ENCODE measurements at places on chromosomes 2 and 18. TPM values are rescaled to one million over a fixed set of nuclear protein-coding genes. Genes with fewer than 3 reads are reported as not detected.

GRCh38 chr2:167924556-167924955 lies 322.8 kb downstream of the STK39 start:
- DNase-seq = no peak

- no peak for DNase-seq
These were observed 754.1 kb upstream of the SLC8A1 start for GRCh38 chr2:41206004-41206403.

GRCh38 chr2:211793690-211794089 lies 744.9 kb downstream of the ERBB4 start:
- DNase-seq = no peak

- DNase-seq = no peak
These were observed 38.2 kb downstream of the KCMF1 start for GRCh38 chr2:85009019-85009618.

The CPLX4 gene
- total RNA-seq = not detected

The FAP gene
- total RNA-seq = 1.4 TPM

The NPHP1 gene
- total RNA-seq = 3.2 TPM
